ENCODE measurements at places on chromosomes 5 and 9.

DNA sequence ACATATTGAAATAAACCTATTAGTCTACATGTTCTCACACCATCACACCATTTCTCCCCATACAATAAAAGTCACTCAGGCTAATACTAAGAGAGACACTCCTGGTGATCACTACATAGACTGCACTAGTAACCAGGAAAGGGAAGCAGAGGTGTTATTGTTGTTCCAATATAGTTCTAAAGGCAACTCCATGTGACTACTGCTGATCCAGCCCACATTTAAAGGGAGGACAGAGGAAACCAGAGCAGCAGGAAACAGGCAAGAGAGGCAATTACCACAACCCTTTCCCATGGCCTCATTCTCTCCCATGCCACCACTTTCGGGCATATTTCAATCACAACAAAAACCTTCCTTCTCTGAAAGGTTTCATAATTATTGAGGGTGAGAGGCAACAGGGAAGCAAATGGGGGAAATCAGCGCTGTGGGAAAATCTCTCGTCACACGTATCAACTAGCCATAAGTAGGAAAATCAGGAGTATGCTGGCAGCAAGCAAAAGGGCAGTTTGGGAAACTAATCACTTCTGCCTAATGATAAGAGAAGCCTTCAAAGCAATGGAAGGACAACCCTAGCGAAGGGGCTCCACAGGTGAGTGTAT is 1.8 kb downstream of the UBAP2 start:
- DNase-seq: no peak

GRCh38 chr9:113514061-113514460 is 50.5 kb downstream of the RGS3 start:
- no peak for DNase-seq

GRCh38 chr9:98120476-98120875 is 1.5 kb upstream of the TRIM14 start:
- no peak for DNase-seq

DNA sequence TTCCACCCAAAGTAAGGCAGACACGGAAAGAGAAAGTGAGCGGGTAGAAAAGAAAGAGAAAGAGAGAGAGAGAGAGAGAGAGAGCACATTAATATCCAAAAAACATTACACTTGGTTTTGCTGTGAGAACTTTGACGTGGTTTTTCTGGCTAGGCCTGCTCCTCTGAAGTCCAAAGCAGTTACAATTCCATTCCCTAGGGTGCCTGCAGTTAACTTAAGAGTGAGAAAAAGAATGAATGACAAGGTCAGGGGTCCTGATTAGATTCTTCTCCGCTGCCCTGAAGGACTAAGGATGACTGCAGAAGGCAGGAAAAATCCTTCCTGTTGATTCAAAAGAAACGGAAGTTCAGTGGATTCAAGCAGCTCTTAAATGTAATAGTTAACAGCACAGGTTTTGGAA is 589.8 kb downstream of the PRELID2 start:
- DNase-seq: no peak

DNA sequence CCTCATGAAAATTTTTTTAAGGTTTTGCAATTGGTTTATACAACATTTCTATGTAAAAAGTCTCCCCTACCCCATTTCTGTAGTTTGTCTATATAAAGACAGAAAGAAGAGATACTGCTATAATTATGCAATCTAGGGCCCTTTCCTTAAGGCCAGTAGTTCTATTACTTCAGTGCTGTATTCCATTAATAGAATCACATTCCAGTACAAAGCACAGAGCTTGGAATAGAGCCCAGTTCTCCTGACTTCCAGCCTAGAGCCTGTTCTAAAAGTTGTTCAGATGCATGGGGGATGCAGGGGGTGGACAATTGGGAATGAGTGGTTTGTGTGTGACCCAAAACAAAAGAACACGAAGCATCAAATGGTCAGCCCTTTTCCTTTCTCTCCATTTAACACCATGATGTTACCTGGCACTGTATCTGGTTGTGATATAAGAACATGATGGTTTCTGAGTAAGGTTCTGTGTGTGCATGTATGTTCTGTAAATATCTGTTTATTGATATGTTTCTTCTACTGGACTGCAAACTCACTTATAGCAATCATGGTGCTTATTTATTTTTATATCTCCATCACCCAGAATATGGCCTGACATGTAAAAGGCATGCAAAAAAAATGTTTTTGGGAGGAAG is 8.2 kb upstream of the GRAMD2B start:
- no peak for DNase-seq

- DNase-seq: no peak
These were observed 281.9 kb downstream of the DNAH5 start for GRCh38 chr5:13662626-13663025.
